ENCODE measurements at places on chromosomes 6 and 20.
A peak's percentile ranks its signal among the peaks of the same experiment; 100 is the strongest.

DNA sequence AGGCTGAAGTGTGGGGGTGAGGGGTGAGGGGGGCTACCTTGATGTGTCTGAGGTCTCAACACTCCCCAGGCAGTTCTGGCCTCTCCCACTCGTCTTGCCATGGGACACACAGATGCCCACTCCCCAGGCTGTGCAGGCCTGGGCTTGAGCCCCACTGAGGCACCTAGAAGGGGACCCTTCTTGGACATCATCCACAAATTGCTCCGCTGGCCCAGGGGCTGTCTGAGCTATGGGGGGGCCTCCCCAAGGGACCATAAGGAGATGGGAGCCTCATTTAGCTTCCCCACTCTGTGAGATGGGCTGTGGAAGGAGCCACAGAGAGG lies 155.5 kb upstream of the MLN start:
- DNase-seq: no peak
- peaks cover 2% of the 10 kb centered on the region for H3K4me1 ChIP-seq
- peaks cover 2% of the 10 kb centered on the region for H3K27me3 ChIP-seq

- peaks cover 36% of the 10 kb centered on the region for H3K36me3 ChIP-seq
- no peak for DNase-seq
- H3K27ac ChIP-seq: no peak overlapping the region
- H3K4me1 ChIP-seq: peaks cover 77% of the 10 kb centered on the region
- no peak overlapping the region for H3K4me3 ChIP-seq
Observed at GRCh38 chr6:149343501-149343900, 26.0 kb downstream of the TAB2 start.

GRCh38 chr6:34986845-34987246 lies 97.8 kb downstream of the ANKS1A start:
- H3K4me1 ChIP-seq: no peaks in the 10 kb centered on the region
- no peak overlapping the region for H3K4me3 ChIP-seq
- no peak overlapping the region for H3K27ac ChIP-seq
- no peaks in the 10 kb centered on the region for H3K27me3 ChIP-seq

DNA sequence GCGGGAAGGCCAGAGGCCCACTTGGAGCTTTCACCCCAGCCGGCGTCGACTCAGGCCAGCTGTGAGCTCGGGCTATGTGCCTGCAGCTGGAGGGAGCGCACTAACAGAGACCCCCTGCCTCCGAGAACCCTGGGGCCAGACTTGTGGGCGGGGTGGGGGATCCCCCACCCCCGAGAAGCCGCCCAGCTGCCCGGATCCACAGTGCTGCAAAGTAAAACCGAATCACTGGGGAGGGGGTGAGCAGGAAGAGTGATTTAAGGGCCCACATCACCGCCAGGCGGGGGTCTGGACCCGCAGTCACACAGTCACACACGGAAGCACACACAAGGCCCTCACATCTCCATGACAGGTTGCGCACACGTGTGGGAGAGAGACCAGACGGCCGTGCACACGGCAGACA lies 48.7 kb downstream of the KCNQ2 start:
- H3K4me1 ChIP-seq: no peaks in the 10 kb centered on the region
- DNase-seq: no peak
- H3K36me3 ChIP-seq: no peaks in the 10 kb centered on the region
- no peak overlapping the region for H3K4me3 ChIP-seq

- no peaks in the 10 kb centered on the region for H3K36me3 ChIP-seq
- no peaks in the 10 kb centered on the region for H3K4me1 ChIP-seq
- DNase-seq: no peak
- no peak overlapping the region for H3K4me3 ChIP-seq
- no peaks in the 10 kb centered on the region for H3K27me3 ChIP-seq
- no peak overlapping the region for H3K27ac ChIP-seq
Observed at GRCh38 chr20:11387189-11387754, 530.4 kb upstream of the BTBD3 start.

- no peak for DNase-seq
- H3K4me3 ChIP-seq: no peak overlapping the region
- H3K27ac ChIP-seq: no peak overlapping the region
- H3K4me1 ChIP-seq: no peaks in the 10 kb centered on the region
- peaks cover 20% of the 10 kb centered on the region for H3K27me3 ChIP-seq
Observed at GRCh38 chr20:6058684-6059295, 4.9 kb upstream of the LRRN4 start.

DNA sequence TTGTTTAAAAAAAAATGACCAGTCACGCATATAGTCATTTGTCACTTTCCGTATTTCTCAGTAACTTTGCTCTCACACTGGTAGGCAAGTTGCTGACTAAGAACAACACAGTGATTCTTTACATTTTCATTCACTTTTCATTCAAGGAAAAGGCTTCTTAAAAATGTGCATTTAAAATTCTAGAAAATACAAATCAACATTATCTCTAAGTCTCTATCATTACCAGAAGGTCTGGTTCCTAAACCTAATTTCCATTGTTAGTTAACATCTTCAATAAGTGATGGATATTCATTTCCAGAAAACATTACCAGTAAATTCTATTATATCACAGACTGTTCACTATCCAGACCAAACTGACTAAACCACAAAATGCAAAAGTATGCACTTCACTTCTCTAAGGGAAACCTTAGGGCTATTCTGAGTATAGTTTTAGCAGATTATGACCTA lies 115.3 kb downstream of the AHI1 start:
- no peak overlapping the region for H3K27ac ChIP-seq
- no peak overlapping the region for H3K4me3 ChIP-seq
- H3K36me3 ChIP-seq: peaks cover 2% of the 10 kb centered on the region

DNA sequence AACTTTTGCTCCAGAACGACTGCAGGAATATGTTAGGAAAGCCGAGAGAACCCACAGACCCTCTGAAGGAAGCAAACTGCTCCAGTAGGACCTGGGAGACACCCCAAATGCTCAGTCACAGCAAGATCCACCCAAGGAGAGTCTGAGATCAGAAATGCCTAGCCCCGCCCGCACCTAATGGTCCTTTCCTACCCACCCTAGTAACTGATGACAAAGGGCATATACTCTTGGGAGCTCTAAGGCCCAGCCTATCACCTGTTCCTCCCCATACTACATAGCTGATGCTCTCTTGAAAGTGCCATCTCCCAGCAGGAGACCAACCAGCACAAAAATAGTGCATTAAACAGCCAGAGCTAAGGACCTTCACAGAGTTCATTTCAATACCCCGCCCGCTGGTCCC lies 67.6 kb downstream of the CD2AP start:
- H3K4me3 ChIP-seq: no peak overlapping the region
- H3K27ac ChIP-seq: no peak overlapping the region
- no peaks in the 10 kb centered on the region for H3K27me3 ChIP-seq
- peaks cover 57% of the 10 kb centered on the region for H3K36me3 ChIP-seq
- DNase-seq: no peak

DNA sequence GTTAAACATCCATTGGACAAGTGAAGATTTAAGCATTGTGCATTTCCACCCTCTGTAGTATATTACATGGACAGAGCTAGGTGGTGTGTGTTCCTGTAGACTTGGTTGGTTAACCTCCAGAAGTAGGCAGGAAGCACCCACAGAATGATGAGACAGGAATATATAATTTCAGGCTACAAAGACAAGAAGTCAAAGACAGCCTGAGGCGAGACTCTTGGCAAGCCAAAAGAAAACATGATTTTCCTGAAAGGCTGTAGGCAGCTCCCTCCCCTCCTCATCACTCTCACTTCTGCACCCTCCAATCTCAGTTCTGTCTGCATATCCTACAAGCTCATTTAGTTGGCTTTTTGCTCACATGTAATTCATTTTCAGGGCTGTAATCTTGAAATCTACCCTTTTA lies 110.0 kb upstream of the SLC35B3 start:
- no peak for DNase-seq
- no peaks in the 10 kb centered on the region for H3K4me1 ChIP-seq
- no peaks in the 10 kb centered on the region for H3K27me3 ChIP-seq
- H3K27ac ChIP-seq: no peak overlapping the region
- no peak overlapping the region for H3K4me3 ChIP-seq

DNA sequence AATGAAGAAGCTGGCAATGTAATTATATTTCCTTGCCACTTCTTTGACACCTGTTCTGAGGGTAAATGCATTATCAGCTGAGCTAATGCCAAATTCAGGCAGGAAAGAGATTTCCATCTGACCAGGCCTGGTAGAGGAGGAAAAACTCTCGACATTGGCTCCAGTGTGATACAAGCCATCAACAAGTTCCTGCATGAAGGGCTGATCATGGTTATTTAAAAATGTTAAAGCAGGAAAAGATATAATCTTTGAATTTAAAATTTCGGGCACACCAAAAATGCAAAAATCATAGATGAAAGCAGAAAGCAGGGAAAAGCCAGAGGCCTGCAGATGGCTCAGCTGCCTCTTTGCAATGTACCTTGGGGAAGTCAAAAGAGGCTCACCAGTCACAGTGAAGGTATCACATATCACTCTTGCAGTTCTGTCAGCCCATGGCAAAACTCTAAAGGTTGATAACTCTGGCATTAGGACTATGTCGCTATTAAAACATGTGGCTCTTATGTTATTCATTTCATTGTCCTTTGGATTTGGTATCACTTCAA lies 39.1 kb downstream of the LGSN start:
- no peak overlapping the region for H3K27ac ChIP-seq
- no peak for DNase-seq
- H3K4me3 ChIP-seq: no peak overlapping the region
- no peaks in the 10 kb centered on the region for H3K36me3 ChIP-seq
- no peaks in the 10 kb centered on the region for H3K27me3 ChIP-seq

GRCh38 chr20:52921340-52921739 lies 50.8 kb upstream of the TSHZ2 start:
- H3K4me1 ChIP-seq: peaks cover 20% of the 10 kb centered on the region
- no peak for DNase-seq
- H3K27ac ChIP-seq: no peak overlapping the region

DNA sequence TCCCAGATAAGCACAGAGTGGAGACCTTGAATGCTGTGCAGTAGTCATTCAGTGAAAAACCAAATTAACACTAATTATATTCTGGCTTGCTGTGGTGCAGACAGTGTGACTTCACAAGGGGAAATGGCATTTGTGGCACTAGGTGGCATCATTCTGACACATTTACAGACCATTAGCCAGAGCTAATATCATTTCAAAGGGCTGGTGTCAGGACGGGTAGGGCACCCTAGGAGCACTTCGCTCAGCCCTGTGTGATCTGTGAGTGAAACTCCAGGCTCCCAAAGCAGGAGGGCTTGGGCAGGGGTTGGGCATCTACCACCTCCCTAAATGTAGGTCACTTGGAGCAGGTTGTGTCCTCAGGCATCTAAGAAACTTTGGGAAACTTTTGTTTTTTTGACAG lies 555.8 kb downstream of the PKHD1 start:
- DNase-seq: no peak
- H3K4me3 ChIP-seq: no peak overlapping the region
- no peak overlapping the region for H3K27ac ChIP-seq
- no peaks in the 10 kb centered on the region for H3K36me3 ChIP-seq

GRCh38 chr20:53847837-53848170 lies 222.6 kb downstream of the BCAS1 start:
- H3K4me1 ChIP-seq: peaks cover 67% of the 10 kb centered on the region
- no peak overlapping the region for H3K27ac ChIP-seq
- H3K36me3 ChIP-seq: no peaks in the 10 kb centered on the region
- peak overlapping the region; percentile 55 for H3K4me3 ChIP-seq

GRCh38 chr6:99219788-99220187 lies 129.7 kb downstream of the FAXC start:
- no peak for DNase-seq
- no peak overlapping the region for H3K4me3 ChIP-seq
- peaks cover 3% of the 10 kb centered on the region for H3K27me3 ChIP-seq
- no peak overlapping the region for H3K27ac ChIP-seq
- H3K4me1 ChIP-seq: no peaks in the 10 kb centered on the region

GRCh38 chr20:62350629-62351422 lies 16.3 kb downstream of the LAMA5 start:
- peaks cover 1% of the 10 kb centered on the region for H3K4me1 ChIP-seq
- H3K27ac ChIP-seq: no peak overlapping the region
- peaks cover 5% of the 10 kb centered on the region for H3K36me3 ChIP-seq
- no peak for DNase-seq
- no peaks in the 10 kb centered on the region for H3K27me3 ChIP-seq

DNA sequence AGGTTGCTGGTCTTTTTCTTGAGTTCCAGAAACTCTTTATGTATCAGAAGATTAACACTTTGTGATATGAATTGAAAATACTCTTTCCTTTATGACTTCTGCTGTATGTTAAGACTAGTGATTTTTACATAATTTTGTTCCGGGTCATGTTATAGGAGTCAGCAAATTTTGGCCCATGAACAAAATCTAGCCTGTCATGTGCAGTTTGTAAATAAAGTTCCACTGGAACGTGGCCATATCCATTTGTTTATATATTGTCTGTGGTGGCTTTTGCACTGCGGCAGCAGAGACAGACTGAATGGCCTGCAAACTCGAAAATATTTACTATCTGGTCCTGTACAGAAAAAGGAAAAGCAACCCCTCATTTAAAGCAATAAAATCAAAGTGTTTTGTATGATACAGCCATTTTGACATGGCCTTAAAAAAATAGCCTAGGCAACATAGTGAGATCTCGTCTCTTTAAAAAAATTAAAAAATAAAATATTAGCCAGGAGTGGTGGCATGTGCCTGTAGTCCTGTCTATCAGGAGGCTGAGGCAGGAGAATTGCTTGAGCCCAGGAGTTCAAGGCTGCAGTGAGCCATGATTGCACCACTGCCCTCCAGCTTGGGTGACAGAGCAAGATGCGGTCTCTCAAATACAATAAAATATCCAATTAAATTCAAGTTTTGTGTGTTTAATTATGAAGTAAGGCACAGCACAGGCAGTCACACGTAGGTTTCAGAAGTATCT lies 36.9 kb downstream of the SNX9 start:
- no peaks in the 10 kb centered on the region for H3K27me3 ChIP-seq
- DNase-seq: no peak
- H3K36me3 ChIP-seq: peaks cover 40% of the 10 kb centered on the region
- peaks cover 82% of the 10 kb centered on the region for H3K4me1 ChIP-seq
- no peak overlapping the region for H3K4me3 ChIP-seq

- H3K4me1 ChIP-seq: no peaks in the 10 kb centered on the region
- H3K4me3 ChIP-seq: no peak overlapping the region
- no peaks in the 10 kb centered on the region for H3K36me3 ChIP-seq
- DNase-seq: no peak
- H3K27ac ChIP-seq: no peak overlapping the region
Observed at GRCh38 chr6:145561095-145562072, 173.9 kb downstream of the EPM2A start.

DNA sequence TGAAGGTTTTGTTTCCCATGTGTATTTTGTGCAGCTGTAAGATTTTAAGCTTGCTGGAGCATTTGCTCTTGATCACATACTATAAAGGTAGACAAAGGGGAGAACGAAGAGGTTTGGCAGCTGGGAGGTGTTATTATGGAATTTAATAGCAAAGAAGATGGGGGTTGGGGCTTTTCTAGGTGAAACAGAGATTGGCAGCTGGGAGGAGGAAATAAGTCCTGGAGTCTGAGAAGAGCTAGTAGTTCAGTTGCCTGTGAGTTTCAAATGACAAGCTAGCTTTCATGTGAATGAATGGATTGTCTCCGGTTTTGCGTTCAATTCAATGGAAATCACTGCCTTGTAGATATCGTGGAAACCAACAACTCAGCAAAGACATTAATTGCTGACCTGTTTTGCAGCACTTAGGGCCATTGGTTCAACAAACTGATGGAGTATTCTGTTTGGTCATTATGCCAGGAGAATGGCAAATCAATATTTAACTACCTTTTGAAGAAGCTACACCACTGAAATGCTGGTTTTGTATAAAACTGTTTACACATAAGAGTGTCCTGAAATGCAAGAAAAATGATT lies 38.1 kb upstream of the FLRT3 start:
- no peaks in the 10 kb centered on the region for H3K36me3 ChIP-seq
- DNase-seq: no peak
- H3K27ac ChIP-seq: no peak overlapping the region
